Bronchus fibroblast of lung (primary cell): ENCODE measurements at places on chromosomes 12 and 14. TPM values are rescaled to one million over a fixed set of nuclear protein-coding genes. Genes with fewer than 3 reads are reported as not detected.

IFNG-AS1 gene
- not detected in 2 replicates for total RNA-seq

FAM186B gene
- total RNA-seq = under 0.01 and 0.34 TPM in 2 replicates

SLCO1B1 gene
- not detected in 2 replicates for total RNA-seq

DIO2 gene
- 0.34 and 0.45 TPM in 2 replicates for total RNA-seq

CNTN1 gene
- total RNA-seq = under 0.01 and 0.17 TPM in 2 replicates

GLRX5 gene
- 56.0 and 62.5 TPM in 2 replicates for total RNA-seq

RIPK3 gene
- total RNA-seq = 0.45 and 0.84 TPM in 2 replicates
